SIG-M5 (cell line): ENCODE measurements at places on chromosomes 7 and 10.

DNA sequence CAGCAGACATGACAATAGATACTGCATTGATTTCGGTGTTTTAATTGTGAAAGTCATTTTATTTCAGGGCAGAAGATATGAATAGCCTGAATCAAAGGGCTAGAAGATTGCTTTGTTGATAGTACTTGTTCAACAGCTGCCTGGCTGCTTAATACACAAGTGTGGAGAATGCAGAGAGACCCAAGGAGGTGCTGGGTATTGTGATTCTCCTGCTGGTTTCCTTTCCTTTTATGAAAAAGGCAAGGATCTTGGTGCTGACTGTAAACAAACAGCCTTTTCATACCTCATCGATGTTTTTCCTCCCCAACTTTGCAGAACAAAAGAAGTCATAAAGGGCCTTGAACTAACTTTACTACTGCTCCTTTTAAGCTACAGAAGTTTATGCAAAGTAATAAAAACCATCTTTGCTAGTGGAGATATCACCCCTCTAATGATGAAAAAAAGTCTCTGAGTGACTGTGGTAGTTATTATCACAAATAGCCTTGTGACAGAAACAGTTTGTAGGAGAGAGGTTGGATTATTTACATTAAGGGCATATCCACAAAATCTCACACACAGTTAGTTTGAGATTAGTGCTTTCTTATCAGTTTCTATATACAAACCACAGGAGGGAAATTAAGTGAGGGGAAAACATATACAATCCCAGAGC lies 800.0 kb downstream of the LRMDA start:
- no peak for DNase-seq

DNA sequence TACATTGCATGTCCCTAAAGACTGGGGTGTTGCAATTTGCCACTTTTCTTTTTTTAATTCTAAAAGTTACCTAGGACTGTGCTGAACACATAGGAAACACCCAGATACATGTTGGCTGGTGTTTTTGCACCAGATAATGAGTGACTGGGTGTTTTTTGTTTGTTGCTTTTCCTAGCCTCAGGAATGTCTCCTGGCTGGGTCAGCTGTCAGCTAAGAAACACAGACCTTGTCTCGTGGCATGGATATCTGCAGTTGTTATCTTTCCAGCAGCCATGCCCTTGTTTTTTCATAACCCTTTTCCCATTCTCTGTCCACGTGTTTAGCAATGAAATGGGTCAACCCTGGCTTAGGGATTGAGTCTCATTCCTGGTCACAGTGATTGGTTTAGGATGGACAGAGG lies 433.9 kb upstream of the ZMIZ1 start:
- no peak for DNase-seq

- no peak for DNase-seq
Measured at GRCh38 chr7:133009426-133010252, 72.3 kb downstream of the CHCHD3 start.

GRCh38 chr7:158270106-158270775 lies 317.4 kb downstream of the PTPRN2 start:
- DNase-seq, result no peak

DNA sequence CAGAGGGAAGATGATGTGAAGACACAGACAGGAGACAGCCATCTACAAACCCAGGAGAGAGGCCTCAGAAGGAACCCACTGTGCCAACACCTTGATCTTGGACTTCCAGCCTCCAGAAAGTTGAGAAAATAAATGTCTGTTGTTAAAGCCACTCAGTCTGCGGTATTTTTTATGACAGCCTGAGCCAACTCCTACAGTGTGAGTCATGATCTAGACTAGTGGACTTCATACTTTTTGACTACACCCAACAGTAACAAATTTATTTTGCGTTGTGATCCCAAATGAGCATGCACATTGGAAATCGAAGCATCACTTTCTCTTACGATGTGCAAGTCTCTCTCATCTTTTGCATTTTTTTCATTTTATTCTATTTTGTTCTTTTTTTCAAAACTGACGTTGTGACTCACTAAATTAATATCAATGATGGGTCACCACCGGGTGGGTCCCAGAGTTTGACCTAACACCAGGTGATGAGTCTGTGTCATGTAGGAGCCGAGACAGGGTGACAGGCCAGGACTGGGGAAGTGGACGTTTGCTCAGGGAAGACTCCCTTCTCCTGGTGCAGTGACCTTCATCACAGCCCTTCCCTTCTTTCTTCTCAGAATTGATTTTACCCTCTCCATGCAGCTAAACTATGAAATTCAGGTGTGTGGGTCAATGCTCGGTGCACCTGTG lies 28.9 kb downstream of the PHYH start:
- no peak for DNase-seq

DNA sequence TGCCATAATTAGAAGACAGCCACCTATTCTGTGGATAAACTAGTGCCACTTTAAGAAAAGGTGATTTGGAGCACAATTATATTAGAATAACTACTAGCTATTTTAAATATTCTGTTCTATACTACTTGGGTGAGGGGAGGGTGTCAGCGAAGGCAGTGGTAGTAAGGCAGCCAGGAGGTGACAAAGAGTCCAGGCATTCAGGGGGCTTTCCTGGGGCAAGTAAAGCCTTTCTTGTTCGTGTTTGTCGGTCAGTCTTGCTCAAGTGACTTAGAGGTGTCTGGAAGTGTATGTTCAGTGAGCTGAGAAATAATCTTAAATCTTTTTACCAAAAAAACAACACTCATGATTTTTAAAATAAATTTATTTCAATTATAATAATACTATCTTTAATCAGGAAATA lies 34.4 kb downstream of the ADD3 start:
- no peak for DNase-seq

- no peak for DNase-seq
Measured at GRCh38 chr7:74619235-74619860, 38.2 kb upstream of the GTF2I start.

- no peak for DNase-seq
Measured at GRCh38 chr10:35391153-35391953, 55.0 kb downstream of the CCNY start.

DNA sequence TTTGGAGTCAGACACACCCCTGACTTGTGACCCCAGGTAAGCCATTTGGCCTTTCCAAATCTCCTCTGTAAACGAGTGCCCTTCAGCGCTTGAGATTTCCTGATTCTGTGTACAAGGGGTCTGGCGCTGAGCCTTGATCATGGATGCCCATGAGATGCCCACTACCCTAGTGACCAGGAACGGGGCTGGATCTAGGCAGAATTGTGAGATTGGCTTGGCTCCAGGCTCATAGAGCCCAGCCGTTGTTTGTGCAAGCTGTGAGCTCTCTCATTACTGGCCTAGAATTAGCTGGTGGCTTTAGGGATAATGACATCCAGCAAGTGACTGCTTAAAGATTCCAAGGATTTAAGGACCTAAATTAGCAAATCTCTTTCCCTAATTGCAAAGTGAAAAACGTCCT lies 84.9 kb downstream of the CAMK1D start:
- DNase-seq, result no peak

DNA sequence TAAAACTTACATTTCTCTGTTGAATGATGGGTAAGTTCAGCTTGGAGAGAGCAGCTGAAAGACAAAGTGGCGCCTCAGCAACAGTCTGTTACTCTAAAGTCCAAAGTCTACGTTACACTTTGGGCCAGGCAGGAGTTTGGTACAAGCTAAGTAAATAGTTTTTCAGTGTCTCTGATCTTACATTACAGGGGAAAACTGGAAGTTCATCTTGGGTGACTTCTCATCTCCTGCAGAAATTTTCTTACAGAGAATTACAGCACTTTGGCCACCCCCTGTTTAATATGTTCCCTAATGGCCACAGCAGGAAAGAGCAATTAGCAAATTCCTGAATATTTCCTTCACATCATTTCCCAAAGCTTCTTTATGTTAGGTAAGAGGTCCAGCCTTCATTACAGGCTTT lies 67.1 kb downstream of the ABCC2 start:
- no peak for DNase-seq

DNA sequence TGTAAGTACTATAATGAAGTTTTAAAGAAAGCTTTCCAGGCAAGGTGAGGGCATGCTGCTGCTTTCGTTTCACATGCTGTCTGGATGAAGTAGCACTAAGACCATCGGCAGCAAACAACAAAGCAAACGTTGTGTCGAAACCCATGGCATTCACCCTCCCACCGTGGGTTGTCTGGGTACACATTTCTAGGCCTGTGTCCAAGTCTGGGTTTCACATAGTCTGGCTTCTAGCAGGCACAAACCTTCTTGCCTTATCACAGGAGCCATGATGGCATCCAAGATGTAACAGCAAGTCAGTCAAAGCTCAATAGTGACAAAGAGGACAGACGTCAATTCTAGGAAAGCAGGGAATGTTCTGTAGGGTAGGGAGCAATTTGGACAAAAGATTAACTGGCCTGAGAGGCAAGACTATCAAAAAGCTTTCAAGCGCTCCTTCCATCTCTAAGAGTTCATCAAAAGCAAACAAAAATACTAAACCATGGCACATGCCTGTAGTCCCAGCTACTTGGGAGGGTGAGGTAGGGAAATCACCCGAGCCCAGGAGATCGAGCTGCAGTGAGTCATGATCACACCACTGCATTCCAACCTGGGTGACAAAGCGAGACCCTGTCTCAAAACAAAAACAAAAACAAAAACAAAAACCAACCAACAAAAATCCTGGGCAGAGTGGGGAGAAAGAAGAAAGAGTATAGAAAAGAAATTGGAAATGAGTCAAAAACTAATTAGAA lies 42.7 kb downstream of the PAXIP1 start:
- no peak for DNase-seq

DNA sequence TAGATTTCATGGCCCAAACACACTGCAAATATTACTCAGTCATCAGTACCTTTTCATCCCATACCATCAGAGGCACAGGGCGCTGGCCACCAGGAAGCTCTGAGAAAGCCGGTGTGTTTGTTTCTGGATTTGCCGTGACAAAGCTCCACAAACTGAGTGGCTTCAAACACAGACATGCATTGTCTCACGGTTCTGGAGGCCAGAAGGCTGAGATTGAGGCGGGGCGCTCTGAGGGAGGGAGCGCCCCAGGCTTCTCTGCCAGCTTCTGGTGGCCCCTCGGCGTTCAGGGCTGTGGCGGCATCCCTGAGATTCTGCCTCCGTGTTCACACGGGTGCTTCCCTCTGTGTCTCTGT lies 3.7 kb upstream of the TTYH3 start:
- DNase-seq, result no peak

DNA sequence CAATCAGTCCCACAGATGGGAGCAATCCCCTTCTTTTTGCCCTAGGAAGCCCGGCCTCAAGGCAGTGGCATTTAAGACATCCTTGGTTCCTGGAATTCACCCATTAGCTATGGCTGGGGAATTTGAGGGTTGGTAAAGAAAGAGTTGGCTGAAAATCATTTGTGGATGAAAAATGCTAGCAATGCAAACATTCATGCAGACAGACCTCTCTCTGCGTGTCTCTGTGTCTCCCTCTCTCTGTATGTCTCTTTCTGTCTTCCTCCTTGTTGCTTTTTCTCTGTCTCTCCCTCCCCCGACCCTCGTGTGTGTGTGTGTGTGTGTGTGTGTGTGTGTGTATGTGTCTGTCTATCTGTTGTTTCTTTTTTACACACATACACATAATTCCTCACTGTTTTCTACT lies 19.4 kb downstream of the LDB3 start:
- DNase-seq, result no peak

GRCh38 chr7:27094304-27095049 lies 1.3 kb downstream of the HOXA1 start:
- no peak for DNase-seq

GRCh38 chr10:122311051-122311410 lies 39.9 kb downstream of the BTBD16 start:
- no peak for DNase-seq

DNA sequence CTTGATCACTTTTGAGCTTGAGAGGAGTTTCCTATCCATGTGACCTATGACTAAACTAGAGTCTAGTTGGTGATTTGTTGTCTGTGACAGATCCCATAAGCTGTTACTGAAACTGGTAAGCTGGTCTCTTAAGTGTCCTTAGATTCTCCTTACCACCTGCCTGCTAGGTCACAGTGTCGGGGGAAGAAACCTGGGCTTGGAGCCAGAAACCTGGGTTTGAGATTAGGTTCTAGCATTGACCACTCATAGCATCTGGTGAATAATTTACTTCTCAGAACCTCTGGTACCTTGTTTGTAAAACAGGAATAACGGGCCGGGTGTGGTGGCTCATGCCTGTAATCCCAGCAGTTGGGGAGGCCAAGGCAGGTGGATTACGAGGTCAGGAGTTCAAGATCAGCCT lies 21.8 kb upstream of the ITPRID1 start:
- DNase-seq, result no peak

- DNase-seq, result no peak
Measured at GRCh38 chr7:39510864-39511354, 55.3 kb upstream of the YAE1 start.

- DNase-seq, result no peak
Measured at GRCh38 chr10:50210876-50211275, 40.4 kb downstream of the ASAH2 start.

GRCh38 chr10:5940807-5941218 lies 36.5 kb downstream of the IL15RA start:
- DNase-seq, result no peak

DNA sequence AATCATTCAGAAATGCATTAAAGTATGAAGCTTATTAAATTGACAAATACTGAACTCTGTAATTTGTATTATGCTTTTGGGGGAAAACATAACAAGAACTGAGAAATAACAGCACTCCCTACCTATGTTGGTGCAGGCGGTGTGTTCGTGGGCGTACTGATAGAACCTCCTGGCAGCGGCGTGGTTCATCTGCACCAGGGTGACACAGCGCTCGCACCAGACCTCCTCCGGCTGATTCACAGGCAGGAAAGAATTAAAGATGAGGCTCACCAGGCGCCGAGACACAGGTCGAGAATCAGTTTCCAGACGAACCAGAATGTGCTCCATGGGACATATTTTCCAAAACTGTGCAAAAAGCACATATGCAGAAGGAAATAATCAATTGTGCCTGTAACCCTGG lies 40.2 kb downstream of the NCAPG2 start:
- DNase-seq, result no peak
